ENCODE measurements at places on chromosomes 3 and 15.
A peak's percentile ranks its signal among the peaks of the same experiment; 100 is the strongest.

DNA sequence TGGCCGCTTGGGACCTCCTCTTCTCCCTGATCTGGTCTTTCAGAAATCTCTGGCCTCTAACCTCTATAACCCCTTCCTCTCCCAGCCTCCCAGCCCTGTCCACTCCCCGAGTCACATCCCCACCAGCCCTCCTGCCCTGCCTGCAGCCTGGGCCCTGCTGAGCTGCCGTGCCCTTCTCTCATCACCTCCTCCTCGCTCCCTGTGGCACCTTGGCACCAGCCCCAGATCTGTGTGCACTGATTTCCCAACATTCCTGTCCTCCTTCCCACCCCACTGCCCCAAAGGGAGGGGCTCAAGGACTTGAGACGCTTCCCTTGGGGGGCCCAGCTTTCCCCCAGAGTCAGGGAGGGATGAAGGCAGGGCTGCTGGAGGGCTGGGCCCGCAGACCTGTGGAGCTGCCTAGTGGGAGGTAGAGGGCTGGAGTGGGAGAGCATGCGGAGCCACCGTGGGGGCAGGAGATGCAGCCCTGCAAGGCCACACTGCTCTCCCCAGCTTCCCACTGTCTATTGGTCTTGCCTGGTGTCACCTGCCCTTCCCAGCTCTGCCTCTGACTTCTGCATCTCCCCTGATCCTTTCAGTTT lies 42.7 kb downstream of the EXOG start:
- DNase-seq = no peak

- DNase-seq = no peak
These were observed 211.7 kb downstream of the MBNL1 start for GRCh38 chr3:152480282-152480953.

DNA sequence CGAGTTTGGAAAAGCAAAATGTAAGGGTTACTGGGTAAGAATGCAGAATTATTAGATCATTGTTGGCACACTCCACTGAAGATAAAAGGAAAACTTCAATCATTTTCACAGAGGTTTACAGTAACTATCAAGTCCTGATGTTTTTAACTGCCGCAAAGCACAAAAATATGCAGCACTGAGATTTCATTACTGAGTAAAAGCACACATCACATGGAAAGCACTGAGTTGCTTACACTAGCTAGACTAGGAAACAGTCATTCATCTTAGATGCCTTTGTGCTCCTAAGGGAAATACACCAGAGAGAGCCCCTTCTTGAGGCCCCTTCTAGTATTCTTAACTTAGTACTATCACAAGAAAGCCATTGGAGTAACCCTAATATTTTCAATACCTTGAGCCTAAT lies 11.8 kb upstream of the P2RY1 start:
- no peak for DNase-seq

GRCh38 chr3:15269091-15269989 lies 63.0 kb downstream of the SH3BP5 start:
- DNase-seq = peak; percentile 66

GRCh38 chr15:81887912-81888311 lies 157.9 kb downstream of the MEX3B start:
- no peak for DNase-seq

DNA sequence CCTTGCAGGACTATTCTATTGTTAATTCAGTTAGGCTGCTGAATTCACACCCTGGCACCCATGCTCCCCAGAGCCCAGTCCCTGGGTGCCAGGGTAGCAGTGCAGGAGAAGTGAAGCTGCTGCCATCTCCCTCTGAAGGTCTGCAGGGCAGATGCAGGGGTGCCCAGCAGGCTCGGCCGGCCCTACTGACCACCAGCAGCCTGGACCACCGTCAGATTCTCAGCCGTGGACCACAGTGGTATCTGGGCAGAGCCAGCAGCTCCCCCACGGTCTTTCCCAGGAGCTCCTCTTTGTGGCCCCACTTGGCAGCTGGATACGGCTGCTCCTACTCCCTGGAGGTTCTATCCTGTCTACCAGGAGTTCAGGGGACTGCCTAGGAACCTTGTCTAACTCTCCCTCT lies 46.8 kb downstream of the ALDH1L1 start:
- DNase-seq = no peak

DNA sequence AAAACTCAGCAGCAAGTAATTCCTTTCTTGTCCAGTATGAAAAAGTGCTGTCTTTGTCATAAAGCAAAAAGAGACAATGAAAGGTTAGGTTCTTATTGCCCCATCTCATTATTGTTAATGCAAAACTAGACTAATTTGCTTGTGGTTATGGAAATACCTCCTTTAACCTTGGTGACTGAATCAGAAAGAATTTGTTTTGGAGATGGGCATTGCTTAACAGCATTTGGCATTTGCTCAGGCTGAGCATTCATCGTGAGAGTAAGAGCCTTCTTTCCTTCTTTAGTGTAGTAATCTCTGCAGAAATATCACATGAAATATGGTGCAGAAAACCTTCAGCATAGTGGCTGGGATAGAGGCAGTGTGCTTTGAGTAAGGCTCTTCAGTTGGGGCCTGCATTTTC lies 103.1 kb downstream of the CNTN6 start:
- DNase-seq = no peak

GRCh38 chr3:124131158-124131557 lies 139.2 kb upstream of the ROPN1 start:
- DNase-seq = no peak

- no peak for DNase-seq
These were observed 20.8 kb upstream of the FAN1 start for GRCh38 chr15:30882849-30883433.

GRCh38 chr15:72616491-72617210 lies 37.8 kb upstream of the GOLGA6B start:
- DNase-seq = no peak

Data from stimulated activated CD8-positive, alpha-beta memory T cell treated with anti-CD3 and anti-CD28 coated beads, Interleukin-7, amount 100 ng/mL, for 1 hour (primary cell).